ENCODE measurements at places on chromosomes 1 and 21. TPM values are rescaled to one million over a fixed set of nuclear protein-coding genes. Genes with fewer than 3 reads are reported as not detected.

The APP gene
- total RNA-seq: 254 TPM

GRCh38 chr1:199399996-199400724 is 627.4 kb upstream of the NR5A2 start:
- DNase-seq: no peak

DNA sequence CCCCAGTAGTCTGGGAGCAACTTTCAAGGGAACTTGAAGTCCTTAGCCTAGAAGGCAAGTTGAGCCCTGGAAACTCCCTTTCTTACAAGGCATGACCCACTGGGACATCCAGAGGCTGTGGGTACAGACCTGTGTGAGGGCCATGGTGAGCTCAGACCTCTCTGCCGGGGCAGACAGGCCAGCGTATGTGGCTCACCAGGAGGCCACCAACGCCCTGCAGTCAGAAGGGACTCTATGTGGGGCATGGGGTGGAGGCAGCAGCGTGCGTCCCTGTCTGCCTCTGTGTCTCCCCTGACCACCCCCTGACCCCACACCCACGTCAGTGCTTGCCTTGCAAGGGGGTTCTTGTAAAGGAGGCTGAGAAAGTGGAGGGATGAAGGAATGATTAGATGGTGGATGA is 10.8 kb downstream of the COQ8A start:
- DNase-seq: no peak

- DNase-seq: no peak
Observed at GRCh38 chr1:72281637-72282270, 585 bp downstream of the NEGR1 start.

DNA sequence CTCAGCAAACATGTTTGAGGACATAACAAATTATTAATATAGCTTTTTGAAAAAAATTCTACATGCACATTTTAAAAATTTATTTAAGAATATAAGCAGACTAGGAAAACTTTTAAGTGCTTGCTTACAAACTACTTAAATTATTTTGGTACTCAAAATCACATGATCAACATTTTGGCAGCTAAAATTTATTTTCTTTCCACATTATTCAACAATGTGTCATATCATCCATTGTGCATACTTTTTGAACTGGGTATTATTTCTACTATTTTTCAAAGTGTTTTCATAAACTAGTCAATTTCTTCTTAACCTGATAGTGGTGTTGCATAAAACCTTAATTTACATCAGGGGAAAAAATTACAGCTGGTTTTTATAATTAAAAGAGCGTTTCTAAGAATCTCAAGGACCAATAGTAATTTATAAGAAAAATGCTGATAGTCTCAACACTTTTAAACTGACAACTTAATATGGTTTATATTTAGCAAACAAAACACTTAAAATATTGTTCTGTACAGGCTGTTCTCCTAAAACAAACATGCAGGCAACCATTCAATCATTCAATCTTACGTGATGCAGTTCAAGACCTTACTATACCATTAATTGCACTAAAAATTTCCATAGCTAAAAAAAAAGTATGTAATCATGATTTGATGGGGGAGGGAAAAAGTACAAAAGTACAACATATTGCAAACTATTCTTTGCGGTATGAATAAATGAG is 105.0 kb downstream of the GPATCH2 start:
- DNase-seq: no peak

The NTRK1 gene
- 0.21 TPM for total RNA-seq

The ELAVL4 gene
- 1.7 TPM for total RNA-seq

The CFHR1 gene
- total RNA-seq: 0.56 TPM

- DNase-seq: no peak
Observed at GRCh38 chr1:53643041-53643880, 95.7 kb downstream of the GLIS1 start.

GRCh38 chr1:224513383-224513782 is 78.8 kb upstream of the WDR26 start:
- no peak for DNase-seq

DNA sequence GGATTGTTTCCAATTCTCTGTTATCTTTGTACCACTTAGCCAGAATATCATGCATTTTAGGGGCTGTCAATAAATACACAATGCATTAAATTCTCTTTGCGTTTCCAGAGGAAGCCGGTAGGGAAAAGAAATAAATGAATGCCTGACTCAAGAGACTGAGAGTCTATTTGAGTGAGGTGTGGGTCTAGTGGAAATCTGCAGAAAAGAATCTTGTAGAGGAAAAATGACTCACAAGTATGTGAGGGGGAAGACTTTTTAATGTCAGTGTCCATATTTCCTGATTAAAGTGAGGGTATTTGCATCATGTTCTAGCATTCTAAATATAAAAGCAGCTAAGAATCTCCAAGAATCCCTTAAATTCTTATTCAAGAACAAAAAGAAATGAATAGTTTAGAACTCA is 271.1 kb downstream of the PTPRC start:
- DNase-seq: no peak

- peak; percentile 64 for DNase-seq
Observed at GRCh38 chr1:11320153-11320936, 47.3 kb downstream of the UBIAD1 start.

DNA sequence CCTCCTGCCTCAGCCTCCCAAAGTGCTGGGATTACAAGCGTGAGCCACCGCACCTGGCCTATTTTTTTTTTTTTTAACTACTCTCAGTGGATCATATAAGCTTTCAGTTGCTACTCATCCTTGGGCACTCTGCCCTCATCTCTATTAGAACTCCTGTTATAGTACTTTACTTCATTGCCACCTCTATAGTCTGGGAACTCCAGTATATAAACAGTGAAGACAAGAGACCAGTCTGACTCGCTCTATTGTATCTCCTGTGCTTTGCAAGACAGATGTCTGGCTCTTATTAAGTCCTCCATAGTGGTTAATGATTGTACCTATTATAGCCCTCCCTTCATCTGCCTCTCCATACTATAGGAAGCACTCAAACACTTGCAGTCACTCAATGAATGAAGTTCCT is 15.1 kb downstream of the KHDRBS1 start:
- DNase-seq: no peak

The KRTAP13-1 gene
- total RNA-seq: not detected

GRCh38 chr1:3070644-3071564 is 1.9 kb downstream of the PRDM16 start:
- DNase-seq: no peak

- no peak for DNase-seq
Observed at GRCh38 chr1:198672124-198672523, 33.3 kb downstream of the PTPRC start.

The TRIM62 gene
- total RNA-seq: 8.6 TPM

DNA sequence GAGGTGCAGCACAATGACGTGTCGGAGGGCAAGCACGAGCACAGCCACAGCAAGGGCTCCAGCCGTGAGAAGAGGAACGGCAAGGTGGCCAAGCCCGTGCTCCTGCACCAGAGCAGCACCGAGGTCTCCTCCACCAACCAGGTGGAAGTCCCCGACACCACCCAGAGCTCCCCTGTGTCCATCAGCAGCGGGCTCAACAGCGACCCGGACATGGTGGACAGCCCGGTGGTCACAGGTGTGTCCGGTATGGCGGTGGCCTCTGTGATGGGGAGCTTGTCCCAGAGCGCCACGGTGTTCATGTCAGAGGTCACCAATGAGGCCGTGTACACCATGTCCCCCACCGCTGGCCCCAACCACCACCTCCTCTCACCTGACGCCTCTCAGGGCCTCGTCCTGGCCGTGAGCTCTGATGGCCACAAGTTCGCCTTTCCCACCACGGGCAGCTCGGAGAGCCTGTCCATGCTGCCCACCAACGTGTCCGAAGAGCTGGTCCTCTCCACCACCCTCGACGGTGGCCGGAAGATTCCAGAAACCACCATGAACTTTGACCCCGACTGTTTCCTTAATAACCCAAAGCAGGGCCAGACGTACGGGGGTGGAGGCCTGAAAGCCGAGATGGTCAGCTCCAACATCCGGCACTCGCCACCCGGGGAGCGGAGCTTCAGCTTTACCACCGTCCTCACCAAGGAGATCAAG is 107.5 kb upstream of the VAMP3 start:
- DNase-seq: no peak

- no peak for DNase-seq
Observed at GRCh38 chr1:203287898-203288297, 17.4 kb upstream of the BTG2 start.

DNA sequence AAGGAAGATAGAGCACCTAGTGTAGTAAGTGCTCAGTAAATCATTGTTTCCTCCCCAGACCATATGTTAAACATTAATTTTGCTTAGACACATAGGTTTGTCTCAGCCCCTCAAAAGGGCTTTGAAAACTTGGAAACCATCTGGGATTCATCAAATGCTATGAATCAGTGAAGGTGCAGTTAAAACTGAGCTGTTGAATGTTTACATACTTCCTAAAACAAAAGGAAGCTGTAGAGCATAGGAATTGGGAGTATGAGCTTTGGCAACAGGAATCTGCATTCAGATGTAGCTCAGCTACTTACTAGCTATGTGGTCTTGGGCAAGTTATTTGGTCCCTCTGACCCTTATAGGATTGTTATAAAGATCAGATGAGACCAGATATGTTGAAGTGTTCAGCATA is 18.7 kb upstream of the PODN start:
- no peak for DNase-seq

DNA sequence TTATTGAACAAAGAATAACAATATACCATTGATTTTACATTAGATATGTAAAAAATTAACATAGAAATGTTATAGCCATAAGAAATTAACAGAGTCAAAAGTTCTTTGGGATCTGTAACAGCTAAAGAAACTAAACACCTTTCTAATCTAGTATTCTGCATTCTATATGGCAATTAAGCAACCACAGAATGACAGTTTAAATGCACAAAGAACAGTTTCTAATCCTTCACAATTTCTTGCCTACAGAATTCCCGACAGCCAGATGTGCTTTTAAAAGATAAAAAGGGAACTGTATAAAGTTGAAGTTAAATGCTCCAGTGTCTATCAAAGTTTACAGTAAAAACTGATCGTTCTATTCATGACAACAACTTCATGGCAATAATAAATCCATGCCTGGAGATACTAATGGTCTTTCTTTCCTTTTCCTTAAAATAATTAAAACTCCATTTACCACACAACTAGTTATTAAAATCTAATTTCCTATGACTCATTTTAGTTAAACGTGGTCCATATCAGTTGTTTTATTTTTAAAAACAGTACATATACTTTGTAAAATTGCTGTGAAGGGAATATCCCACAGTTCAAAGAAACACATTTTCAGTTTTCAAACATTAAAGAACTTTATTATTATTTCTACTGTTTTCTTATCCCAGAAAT is 110.2 kb downstream of the EIF4G3 start:
- DNase-seq: no peak

DNA sequence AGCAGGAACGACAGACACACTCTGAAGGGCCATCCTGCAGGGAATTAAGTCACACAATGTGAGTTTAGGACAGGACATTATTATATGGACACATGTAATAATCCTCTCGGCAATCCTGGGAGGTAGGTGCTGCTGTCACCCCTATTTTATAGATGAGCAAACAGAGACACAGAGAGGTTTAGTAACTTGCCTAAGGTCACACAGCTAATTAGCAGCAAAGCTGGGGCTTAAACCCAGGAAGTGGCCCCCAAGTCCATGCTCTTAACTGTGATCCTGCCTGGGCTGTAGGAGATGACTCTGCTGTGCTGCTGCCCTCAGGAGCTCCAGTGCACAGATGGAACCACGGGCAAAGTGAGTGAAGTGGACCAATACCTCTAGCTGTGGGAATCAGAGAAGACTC is 660.0 kb downstream of the PTPRU start:
- DNase-seq: no peak

DNA sequence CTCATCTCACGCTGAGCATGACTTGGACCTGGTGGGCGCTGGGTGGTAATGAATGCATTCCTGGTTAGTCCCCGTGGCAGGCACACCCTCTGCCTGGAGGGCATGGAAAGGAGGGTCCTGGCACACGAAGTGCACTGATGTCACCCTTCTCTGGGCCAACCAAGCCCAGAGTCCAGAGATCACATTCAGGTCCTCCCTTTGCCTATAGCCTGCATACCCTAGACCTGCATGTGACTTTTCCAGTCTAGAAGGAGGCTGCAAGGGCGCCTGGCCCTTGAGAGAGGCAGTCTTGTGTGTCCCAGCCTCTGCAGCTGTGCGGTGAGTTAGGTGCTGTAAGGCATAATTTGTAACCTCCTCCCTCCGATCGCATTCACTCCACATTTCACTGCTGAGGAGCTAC is 22.1 kb downstream of the PADI2 start:
- DNase-seq: no peak

The EFNA3 gene
- 6.6 TPM for total RNA-seq

The UTS2 gene
- not detected for total RNA-seq

The ADAMTSL4 gene
- 0.44 TPM for total RNA-seq

DNA sequence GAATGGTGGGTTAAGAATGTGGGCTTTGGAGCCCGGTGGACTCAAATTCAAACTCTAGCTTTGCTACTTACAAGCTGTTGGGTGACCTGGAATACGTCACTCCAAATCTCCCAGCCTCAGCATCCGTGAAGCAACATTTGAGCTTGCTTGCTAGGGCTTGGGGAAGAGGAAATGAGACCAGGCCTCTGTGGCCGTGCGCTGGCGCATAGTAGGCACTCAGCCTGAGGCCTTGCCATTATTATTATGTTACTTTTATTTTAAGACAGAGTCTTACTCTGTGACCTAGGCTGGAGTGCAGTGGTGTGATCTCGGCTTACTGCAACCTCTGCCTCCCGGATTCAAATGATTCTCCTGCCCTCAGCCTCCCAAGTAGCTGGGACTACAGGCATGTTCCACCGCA is 12.3 kb upstream of the MFAP2 start:
- no peak for DNase-seq

GRCh38 chr1:192576190-192577144 is 894 bp downstream of the RGS1 start:
- no peak for DNase-seq

The NES gene
- total RNA-seq: 248 TPM

DNA sequence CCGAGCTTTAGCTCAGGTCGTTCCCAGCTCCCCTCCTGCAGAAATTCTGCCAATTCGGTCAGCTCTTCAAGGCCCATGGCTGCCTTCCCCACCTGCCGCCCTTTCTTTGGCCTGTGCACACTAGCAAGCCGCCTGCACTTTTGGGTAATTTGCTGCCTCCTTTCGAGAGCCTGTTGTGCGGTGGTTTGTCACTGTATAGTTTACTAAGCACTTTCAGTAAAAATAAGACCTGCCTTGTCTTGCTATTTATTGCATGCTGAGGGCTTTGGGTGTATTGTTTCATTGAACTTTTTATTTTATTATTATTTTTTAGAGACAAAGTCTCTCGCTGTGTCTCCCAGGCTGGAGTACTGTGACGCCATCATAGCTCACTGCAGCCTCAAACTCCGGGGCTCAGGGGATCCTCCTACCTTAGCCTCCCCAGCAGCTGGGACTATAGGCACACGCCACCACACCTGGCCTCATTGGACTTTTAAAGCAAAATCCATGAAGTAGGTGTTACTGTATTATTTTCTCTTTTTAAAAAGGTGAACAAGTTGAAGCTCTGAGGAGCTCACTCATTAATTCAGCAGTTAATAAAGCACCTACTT is 1.1 kb upstream of the FABP3 start:
- DNase-seq: no peak

- DNase-seq: no peak
Observed at GRCh38 chr21:36902793-36903192, 63.7 kb downstream of the HLCS start.

- DNase-seq: no peak
Observed at GRCh38 chr1:79040424-79041082, 34.0 kb upstream of the ADGRL4 start.
